ENCODE measurements at places on chromosomes 4 and X.

DNA sequence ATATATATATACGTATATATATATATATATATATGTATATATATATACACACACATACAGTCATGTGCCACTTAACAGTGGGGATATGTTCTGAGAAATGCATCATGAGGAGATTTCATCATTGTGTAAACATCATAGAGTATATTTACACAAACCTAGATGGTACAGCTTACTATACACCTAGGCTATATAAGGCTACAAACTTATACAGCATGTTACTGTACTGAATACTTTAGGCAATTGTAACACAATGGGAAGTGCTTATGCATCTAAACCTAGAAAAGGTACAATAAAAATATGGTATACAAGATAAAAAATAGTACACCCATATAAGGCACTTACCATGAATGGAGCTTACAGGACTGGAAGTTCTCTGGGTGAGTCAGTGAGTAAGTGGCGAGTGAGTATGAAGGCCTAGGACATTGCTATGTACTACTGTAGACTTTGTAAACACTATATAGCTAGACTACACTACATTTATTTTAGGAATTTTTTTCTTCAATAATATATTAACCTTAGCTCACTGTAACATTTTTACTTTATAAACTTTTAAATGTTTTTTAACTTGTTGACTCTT, 13.2 kb upstream of the CCSER1 start:
- no peak for DNase-seq

GRCh38 chr4:77872723-77873445, 10.3 kb downstream of the MRPL1 start:
- DNase-seq, result no peak

DNA sequence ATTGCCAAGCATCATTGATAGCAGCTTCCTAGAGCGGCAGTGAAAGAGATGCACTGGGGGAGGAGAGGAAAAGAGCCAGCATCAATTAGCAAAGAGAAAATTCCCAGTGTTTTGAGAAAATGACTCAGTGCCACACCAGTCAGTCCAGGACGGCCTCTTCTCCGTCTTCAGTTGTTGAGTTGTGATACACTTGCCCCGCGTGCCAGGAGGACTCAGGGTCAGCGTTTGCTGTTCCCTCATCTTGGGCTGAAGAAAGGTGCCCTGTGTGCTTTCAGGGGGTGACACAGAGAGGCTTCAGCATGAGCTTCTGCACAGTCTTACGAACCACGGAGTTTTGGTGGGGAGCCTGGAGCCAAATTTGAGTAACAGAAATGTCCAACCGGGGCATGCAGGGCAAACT, 82.3 kb downstream of the GPR143 start:
- no peak for DNase-seq

DNA sequence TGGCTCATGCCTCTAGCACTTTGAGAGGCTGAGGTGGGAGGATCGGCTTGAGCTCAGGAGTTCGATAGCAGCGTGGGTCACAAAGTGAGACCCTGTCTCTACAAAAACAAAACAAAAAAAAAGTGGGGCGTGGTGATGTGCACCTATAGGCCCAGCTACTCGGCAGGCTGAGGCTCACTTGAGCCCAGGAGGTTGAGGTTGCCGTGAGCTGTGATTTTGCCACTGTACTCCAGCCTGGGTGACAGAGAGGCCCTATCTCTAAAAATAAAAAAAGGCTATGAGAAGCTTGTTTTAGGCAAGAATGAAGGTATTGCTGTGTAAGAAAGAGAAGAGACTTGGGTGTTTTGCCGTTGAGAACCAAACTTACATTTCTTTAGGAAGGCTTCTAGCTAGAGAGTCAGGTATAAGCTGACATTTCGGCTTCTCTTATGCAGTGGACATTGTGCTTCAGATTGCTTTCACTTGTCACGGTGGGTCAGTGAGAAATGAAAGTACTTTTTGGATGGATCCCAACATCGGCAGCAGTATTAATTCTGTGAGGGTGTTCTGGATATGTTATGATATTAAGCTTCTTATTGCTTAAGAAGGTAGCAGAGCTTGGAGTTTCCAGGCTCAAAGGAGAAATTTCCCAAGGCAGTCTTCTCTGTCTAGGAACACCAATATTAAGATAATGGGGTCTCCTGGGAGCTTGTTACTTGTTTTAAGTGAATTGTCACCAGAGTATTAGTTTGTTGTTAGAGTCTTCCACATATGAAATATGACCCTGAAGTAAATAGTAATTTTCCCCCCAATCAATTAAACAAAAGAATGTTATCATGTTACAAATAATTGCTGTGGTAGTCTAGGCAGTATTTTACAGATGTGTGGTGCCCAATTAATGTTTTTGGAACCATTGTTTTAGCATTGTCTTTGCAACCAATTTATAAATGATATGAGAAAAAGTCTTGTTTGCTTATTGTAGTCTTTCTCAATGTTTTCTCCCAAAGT, 17.6 kb downstream of the TMEM131L start:
- no peak for DNase-seq

DNA sequence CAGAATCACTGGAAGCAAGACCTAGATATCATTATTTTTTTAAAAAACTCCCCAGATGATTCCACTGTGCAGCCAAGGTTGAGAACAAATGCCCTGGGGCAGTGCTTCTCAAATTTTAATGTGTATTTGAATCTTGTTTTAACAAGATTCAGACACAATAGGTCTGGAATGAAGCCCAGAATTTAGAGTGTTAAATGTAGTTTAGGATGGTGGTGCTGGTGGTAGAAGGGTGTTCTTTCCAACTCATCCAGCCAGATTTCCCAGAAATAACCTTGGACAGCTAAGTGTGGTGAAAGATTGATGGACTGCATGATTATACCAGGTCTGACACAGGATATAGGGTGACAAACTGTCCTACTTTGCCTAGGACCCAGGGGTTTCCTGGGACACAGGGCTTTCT, 120.1 kb upstream of the MED14 start:
- DNase-seq, result no peak

DNA sequence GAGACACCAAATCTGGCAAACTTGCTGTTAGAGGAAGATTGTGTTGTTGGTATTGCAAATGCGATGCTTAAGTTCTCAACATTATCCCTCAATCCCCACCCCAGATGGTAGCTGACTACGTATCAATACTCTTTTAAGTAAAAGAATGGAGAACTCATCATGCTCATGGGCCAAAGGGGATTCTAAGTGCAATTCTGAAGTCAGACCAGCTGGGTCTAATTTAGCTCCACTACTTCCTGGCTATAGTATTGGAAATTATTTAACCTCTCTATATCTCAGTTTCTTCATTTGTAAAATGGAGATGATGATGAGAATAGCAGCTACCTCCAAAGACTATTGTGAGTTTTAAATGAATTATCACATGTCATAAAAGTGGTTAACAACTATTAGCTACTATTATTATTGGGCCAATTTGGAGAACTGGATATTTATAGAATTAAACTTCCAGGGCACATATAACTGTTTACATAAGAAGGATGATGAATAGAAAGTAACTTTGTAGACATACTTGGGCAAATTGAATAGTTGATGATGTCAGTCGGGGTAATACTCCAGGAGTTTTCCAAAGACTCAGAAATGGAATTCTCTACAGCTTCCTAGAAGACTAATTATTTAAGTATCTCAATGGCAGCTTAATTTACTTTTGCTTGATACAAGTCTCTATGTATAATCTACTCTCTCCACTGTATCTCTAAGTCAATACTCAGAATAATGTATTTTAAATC, 5.0 kb upstream of the SLAIN2 start:
- DNase-seq, result no peak

DNA sequence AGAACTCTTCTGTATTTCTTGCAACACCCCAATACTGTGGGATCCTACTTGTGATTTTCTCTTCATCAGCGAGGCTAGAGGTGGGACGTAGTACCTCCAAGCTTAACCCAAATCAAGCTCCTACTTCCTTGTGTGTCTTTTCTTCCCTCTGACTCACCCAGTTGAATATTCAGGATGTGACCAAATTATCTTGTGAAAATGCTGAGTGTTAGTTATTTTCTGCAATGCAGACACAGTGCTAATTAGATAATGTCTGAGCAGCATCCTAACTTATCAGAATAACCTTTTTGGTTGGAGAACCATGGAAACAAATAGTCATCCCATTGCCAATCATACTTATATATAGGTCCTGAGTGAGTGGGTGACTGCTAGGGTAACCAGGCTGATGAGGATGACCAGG, 2.4 kb downstream of the MEPE start:
- no peak for DNase-seq

Measured in activated T-cell treated with anti-CD3 and anti-CD28 coated beads for 48 hours (primary cell).